ENCODE measurements at places on chromosomes 4 and X. TPM values are rescaled to one million over a fixed set of nuclear protein-coding genes. Genes with fewer than 3 reads are reported as not detected.

DNA sequence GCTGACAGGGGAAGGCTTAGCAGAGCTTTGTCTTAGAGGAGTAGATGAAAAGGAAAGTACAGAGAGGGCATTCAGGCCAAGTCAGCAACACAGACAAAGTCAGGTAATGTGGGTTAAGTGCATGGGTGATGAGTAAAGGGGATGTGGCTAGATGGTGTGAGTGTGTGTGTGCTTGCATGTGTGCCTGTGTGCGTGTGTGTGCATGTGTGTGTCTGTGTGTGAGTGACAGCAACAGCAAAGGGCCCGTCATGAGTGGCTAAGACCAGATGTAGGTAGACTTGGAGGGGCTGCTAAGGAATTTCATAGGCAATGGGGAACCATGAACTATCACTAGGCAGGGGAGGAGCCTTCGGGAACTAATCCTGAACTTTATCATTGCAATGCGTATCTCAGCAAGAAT, 2.2 kb upstream of the GPR78 start:
- H3K27me3 ChIP-seq, result peaks cover 5% of the 10 kb centered on the region
- DNase-seq, result no peak
- no peak overlapping the region for H3K4me3 ChIP-seq
- H3K27ac ChIP-seq, result no peak overlapping the region
- H3K4me1 ChIP-seq, result no peaks in the 10 kb centered on the region

GRCh38 chr4:32022071-32022470, 1301.9 kb downstream of the PCDH7 start:
- no peaks in the 10 kb centered on the region for H3K27me3 ChIP-seq
- no peaks in the 10 kb centered on the region for H3K36me3 ChIP-seq
- H3K4me1 ChIP-seq, result no peaks in the 10 kb centered on the region

DNA sequence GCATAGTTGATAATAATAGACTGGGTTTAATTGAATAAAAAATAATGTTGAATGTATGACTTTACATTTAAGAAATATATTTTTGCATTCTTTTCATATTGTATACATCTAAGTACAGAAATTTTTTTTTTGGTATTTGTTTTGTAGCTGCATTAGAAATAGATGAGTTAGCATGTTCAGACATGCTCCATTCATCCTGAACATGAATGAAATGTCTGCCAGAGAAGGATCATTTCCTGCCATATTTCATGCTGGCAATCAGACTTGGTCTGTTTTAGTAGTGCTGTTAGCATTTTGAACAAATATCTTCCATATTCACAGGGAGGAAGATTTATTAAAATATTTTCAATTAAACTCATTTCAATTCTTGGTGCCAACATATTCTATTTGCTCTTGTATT, 98.9 kb downstream of the FRMPD4 start:
- no peaks in the 10 kb centered on the region for H3K27me3 ChIP-seq
- no peak overlapping the region for H3K27ac ChIP-seq
- DNase-seq, result no peak
- H3K36me3 ChIP-seq, result no peaks in the 10 kb centered on the region
- H3K4me3 ChIP-seq, result no peak overlapping the region

- H3K4me1 ChIP-seq, result no peaks in the 10 kb centered on the region
- no peaks in the 10 kb centered on the region for H3K36me3 ChIP-seq
- no peak overlapping the region for H3K27ac ChIP-seq
- no peaks in the 10 kb centered on the region for H3K27me3 ChIP-seq
- no peak for DNase-seq
- no peak overlapping the region for H3K4me3 ChIP-seq
These were observed 8.9 kb upstream of the PCDH18 start for GRCh38 chr4:137541181-137541580.

DNA sequence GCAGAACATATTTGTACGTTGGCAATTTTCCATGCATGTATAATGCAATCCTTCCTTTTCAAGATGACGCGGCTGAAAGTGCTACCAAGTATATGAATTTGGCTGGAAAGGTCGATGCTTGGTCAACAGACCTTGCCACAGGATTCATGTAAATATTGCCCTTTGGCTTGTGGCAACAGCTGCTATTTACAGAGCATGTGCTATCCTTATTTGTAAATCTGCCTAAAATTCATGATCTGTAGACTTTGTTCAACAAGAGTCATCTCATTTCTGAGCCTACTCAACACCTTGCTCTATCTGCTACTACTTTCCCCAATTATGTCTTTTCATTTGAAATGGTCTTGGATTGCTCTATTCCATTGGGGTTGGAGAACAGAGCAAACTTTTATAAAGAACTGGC, 1.9 kb upstream of the SMARCA1 start:
- H3K4me1 ChIP-seq, result peaks cover 3% of the 10 kb centered on the region
- no peak for DNase-seq
- no peaks in the 10 kb centered on the region for H3K36me3 ChIP-seq
- no peak overlapping the region for H3K4me3 ChIP-seq

DNA sequence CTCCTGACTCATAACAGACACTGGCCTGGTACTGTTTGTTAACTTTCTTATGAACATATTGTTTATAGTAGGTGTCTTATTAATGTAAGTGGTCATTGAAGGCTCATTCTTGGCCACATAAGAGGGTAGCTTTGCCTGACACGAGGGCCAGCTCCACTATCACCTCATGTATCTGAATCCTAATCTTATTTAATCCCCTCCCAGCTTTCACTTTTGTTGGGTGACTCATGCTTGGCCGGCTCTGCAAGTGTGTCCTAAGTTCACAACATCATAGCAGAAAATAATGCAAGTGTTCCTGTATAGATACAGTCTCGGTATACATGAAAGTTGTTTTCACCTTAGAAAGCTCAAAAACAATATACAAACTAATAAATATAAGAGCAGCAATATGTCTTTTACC, 283.8 kb downstream of the IQCM start:
- DNase-seq, result no peak
- no peaks in the 10 kb centered on the region for H3K27me3 ChIP-seq
- H3K27ac ChIP-seq, result no peak overlapping the region
- no peaks in the 10 kb centered on the region for H3K4me1 ChIP-seq

GRCh38 chr4:47705326-47705981, 132.4 kb downstream of the CORIN start:
- H3K4me3 ChIP-seq, result peak overlapping the region; percentile 26
- no peaks in the 10 kb centered on the region for H3K27me3 ChIP-seq
- H3K27ac ChIP-seq, result peak overlapping the region; percentile 43

GRCh38 chrX:37757082-37757481, 22.8 kb upstream of the CYBB start:
- no peaks in the 10 kb centered on the region for H3K36me3 ChIP-seq
- H3K4me3 ChIP-seq, result no peak overlapping the region
- H3K27me3 ChIP-seq, result no peaks in the 10 kb centered on the region
- no peaks in the 10 kb centered on the region for H3K4me1 ChIP-seq
- DNase-seq, result no peak

DNA sequence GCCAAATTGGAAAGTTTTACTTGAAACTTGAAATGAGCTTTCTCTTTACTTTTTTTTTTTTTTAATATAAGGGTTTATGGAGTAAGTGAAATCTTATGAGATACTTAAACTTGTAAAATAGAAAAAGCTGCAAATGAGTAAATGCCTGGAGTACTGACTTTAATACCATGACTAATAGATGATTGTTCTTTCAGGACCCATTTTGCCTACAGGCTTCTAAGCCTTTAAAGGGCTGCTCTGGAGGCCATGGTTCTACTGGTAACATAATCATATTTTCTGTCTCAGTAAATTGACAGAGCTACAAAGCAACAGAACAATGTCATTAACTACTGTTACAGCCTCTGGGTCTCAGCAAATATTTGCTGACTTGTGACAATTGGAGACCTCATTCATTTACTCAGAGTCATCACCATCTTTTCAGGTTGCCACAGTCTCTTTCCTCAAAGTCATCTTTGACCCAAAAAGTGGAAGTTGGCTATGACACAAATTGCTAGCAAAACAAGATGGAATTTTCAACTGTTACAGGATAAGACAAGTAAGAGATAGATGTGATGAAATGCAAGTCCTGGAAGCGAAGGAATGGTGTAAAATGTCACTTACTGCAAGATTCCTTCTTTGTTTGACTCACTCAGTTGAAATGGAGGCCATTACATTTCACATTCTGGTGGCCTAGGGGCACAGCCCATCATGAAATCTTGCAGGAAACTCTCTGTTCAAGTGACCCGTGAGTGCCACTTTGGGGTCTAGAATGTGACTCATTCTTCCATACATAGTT, 132.7 kb downstream of the BTC start:
- H3K27me3 ChIP-seq, result no peaks in the 10 kb centered on the region
- H3K4me3 ChIP-seq, result no peak overlapping the region
- no peak for DNase-seq
- H3K36me3 ChIP-seq, result no peaks in the 10 kb centered on the region
- no peak overlapping the region for H3K27ac ChIP-seq

DNA sequence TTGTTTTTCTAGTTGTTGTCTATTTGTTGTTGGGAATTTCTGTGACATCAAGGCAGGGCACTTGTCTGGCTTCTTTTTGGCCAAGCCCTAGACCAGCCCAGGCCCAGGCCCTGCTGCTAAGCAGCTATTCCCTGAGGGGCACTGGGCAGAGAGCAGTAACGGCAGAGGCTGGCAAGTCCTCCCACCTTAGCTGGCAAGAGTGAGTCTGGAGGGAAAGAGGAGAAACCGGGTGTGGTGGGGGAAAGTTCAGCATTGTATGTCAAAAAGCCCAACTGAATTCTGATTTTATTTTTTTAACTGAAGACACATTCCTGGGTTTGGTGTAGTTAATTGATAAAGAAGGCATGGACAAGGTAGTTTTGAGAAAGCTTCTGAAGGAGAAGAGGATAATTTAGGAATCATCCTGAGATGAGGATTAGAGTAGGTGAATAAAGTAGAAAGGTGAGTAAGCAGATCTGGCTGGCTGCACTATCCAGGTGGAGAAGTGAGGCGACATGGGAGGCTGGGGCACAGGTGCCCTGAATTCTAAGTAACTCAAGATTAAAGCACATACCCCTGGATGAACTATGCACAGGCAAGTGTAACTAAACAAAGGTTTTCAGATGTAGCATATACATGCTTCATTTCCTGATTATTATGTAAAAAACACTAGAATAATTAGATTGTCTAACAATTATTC, 57.4 kb downstream of the TAPT1 start:
- H3K27ac ChIP-seq, result no peak overlapping the region
- H3K4me1 ChIP-seq, result no peaks in the 10 kb centered on the region
- H3K4me3 ChIP-seq, result no peak overlapping the region
- no peak for DNase-seq
- H3K27me3 ChIP-seq, result no peaks in the 10 kb centered on the region

VSIG1 gene
- total RNA-seq, result not detected

Measured in right atrium auricular region (tissue), 2 donors.